NCI-H2171 (cell line): ENCODE measurements at places on chromosomes 5 and 9.

DNA sequence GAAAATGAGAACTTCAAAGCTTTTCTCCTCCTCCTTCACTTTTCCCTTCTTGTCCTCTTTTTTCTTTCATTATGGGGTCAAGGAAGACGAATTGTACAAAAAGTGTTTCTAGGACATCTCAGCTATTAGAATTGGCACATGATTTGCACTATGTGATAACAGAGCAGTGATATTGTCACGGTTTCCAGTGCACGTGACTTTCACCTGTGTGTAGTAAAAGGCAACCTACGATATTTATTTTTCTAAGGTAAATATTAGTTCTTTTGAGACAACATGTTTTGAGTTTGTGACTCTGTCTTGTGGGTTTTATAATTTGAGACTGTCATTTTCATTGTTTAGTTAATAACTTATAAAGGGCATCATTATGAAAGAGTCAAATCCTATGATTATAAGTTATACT, 213.1 kb downstream of the PSAT1 start:
- DNase-seq = no peak

- DNase-seq = no peak
Observed at GRCh38 chr5:138833080-138833479, 42.1 kb downstream of the LRRTM2 start.

- no peak for DNase-seq
Observed at GRCh38 chr9:75385236-75385635, 296.9 kb downstream of the OSTF1 start.

GRCh38 chr5:37640088-37640487, 199.8 kb downstream of the GDNF start:
- no peak for DNase-seq

DNA sequence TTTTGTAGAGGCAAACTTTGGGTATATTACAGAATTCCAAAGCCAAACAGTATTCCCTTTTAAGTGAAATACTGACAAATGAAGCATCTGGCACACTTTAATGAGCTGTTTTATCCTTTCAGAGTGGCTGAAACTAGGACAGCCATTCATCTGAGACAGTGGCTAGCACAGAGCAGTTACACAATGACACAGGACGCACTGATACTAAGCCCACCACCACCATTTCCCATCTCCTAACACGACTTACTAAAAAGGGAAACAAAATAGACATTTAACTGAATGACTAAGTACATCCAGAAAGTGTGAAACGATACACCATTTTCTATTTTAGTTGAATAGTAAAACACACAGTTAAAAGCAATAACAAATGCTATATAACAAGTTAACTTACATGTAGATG, 120.4 kb upstream of the RETREG1 start:
- no peak for DNase-seq

DNA sequence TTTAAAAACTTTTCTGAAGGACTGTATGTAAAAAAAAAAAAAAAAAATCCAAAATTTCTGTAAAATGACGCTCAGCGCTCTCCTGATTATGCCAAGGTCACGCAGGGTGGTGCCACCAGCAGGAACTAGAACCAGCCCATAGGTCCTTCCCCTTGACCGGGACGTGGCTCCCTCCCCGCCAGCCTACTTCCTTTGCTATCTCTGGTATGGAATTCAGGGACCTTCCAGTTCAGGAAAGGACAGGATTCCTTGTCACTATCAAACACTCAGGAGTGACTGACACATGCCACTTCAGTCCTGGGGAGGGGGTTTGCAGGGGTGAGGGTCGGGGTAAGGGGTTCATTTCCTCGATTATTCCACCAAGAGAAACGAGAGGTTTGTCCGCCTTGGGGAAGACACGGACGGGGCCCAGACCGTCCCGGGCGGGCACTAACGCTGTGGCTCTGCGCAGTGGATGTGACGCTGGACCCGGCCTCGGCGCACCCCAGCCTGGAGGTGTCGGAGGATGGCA, 18.8 kb downstream of the BTNL9 start:
- DNase-seq = no peak

DNA sequence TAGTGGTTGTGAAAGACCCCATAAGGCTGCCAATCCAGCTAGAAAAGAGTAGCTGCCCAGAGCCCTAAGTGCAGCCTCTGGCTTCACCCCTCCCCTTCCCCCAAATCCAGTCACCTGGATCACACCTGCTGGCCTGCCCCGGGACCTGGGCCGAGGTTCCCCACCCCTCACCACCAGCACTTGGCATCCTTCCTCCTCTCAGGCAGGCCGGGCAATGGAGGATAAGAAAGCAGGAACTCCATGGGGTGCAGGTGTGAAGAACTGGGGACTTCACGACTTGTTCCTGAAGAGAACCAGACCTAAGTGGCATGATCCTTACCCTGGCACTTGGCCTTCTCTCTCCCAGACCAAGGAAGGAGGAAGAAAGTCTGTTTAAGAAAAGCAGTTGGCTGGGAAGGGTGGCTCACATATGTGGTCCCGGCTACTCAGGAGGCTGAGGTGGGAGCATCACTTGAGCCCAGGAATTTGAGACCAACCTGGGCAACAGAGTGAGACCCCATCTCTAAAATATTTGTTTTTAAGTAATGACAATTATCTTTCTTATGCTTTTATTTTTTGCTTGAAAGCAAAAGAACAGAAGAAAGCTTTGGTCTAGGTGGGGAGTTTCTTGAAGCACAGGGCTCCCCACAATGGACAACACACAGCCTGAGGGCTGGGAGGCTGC, 131.1 kb downstream of the PAX5 start:
- no peak for DNase-seq

GRCh38 chr5:59034498-59035186, 451.8 kb downstream of the RAB3C start:
- DNase-seq = no peak

GRCh38 chr5:61651195-61651594, 319.1 kb downstream of the ZSWIM6 start:
- no peak for DNase-seq

DNA sequence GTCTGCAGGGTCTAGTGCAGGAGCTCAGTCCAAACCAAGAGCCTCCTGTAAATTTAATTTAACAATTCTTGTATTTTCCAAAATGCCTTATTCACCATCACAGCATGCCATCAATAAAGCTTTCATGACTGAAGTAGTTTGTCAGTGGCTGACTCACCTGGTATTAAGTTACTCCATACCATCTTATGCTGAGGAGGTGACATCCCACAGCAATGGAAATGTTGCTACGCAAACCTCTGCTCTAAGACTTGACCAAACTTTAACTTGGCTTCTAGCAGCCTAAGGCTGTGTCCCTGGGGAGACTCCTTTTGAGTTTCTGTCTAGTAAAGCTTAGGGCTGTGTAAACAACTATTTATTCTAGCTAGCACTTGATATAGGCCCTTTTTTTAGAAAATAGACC, 1231.3 kb upstream of the CDH18 start:
- DNase-seq = no peak

- DNase-seq = no peak
Observed at GRCh38 chr9:20022410-20022809, 233.6 kb upstream of the SLC24A2 start.

DNA sequence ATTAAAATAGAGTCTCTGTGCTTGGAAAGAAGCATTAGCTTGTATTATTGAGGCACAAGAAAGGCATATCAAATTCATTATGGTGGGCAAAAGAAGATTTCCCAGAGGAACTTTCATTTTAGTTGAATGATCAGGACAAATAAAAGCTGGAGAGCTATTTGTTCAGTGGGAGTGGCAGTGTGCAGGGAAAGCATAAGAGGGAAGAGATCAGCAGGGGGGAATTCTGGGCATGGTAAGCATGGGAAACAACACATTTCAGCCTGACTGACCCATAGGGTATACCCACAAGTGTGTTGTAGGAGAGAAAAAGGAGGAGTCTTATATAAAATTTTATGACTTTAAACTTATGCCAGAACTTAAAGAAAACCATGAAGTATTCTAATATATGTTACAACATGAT, 167.7 kb upstream of the RASA1 start:
- no peak for DNase-seq

DNA sequence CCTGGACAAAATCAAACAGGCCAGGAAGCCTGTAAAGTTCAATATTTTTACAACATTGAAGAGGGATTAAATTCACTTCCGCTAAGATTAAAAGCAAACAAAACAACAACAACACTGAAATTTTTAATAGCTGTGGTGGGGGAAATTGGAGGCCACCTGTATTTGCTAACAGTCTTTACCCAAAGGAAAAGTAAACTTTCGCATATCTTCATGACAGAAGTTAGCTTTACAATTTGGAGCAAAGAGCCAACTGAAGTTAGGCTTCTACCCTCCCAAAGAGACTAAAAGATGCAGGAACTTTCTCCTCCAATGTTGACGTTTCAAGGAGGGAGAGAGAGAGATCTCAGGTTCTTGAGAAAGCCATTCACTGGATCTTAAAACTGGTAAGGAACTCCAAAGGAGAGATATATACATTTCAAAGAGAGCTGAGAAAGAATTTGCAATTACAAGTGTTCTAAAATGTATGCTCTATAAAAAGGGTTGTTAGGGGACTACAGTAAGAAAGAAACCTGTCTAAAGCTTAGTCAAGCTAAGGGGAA, 349.2 kb upstream of the CDH9 start:
- no peak for DNase-seq

- no peak for DNase-seq
Observed at GRCh38 chr5:181044662-181045305, 4.7 kb downstream of the BTNL9 start.

DNA sequence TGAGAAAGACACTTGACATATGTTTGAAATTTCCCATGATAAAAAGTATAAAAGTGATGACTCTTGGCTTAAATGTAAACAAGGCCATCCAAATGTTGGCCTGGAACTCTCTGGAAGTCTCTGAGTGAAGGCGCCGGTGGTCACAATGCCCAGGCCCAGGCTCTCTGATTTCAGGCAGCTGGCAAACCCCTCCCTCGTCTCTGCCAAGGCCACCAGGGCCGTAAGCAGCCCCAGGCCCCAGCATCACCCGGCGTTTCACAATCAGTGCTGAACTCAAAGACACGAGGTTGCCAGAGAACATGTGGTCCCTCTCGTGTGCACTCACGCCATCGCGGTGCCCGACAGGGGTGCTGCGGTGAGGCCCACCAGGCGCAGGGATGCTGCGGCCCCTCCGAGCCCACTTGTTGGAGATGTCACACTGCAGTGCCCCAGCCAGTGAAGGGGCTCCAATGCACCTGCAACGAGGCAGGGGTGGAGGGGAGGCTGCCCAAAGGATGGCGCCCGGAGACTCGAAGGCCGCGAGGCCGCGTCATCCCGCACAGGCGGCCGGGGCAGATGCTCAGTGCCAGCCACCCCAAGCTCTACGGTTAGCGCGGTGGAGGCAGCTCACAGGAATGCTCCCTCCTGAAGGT, 15.0 kb downstream of the LPCAT1 start:
- no peak for DNase-seq

DNA sequence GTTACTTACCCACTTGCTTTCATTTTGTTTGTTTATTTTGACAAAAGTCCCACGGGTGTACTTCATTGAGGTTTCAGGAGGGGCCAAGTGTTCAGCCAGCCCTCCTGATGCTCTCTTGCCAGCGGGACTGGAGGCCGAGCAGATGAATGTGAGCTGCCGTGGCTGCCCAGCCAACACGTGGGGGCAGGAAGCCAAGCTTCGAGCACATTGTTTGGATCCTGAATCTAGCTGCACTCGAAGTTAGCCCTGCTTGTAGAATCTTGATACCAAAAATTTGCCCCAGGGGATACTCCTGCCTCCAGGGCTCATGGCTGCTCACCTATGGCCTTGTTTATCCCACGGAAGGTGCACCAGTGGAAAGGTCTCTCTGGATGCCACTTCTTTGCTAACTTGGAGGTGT, 49.3 kb downstream of the RASGEF1C start:
- DNase-seq = no peak

GRCh38 chr5:81631124-81631523, 119.8 kb downstream of the SSBP2 start:
- no peak for DNase-seq

GRCh38 chr5:116814626-116815385, 240.2 kb upstream of the SEMA6A start:
- no peak for DNase-seq

- no peak for DNase-seq
Observed at GRCh38 chr5:157342822-157343402, 77.0 kb downstream of the CYFIP2 start.

- no peak for DNase-seq
Observed at GRCh38 chr5:92181656-92182055, 798.5 kb upstream of the ARRDC3 start.

DNA sequence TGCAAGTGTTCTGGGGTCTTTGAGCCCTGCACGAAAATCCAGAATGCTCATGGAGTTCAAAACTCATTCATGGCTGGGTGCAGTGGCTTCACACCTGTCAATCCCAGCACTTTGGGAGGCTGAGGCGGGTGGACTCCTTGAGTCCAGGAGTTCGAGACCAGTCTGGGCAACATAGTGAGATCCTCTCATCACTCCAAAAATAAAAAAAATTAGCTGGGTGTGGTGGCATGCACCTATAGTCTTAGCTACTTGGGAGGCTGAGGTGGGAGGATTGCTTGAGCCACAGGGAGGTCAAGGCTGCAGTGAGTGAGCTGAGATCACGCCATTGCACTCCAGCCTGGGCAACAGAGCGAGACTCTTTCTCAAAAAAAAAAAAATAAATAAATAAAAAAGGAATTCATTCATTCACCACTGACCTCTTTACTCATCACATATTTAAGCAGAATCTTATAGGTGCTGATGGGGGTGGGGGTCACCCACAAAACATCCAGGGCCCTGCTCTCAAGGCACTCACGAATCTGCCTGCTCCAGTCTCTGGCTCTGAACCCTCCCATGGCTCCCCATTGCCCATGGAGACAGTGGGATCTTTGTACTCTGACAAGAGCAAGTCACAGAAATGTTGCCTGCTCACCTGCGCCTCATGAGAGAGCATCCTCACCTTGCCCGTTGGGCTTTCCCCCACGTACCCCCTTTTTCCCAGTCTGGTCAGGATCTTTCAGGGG, 76.7 kb upstream of the IER5L start:
- no peak for DNase-seq

- no peak for DNase-seq
Observed at GRCh38 chr5:33059081-33059480, 348.0 kb downstream of the NPR3 start.

- DNase-seq = no peak
Observed at GRCh38 chr5:8241558-8241957, 372.6 kb downstream of the MTRR start.

- DNase-seq = no peak
Observed at GRCh38 chr9:69107771-69108170, 66.3 kb upstream of the TJP2 start.

GRCh38 chr9:75889577-75889976, 896 bp upstream of the PCSK5 start:
- DNase-seq = no peak

- DNase-seq = peak; percentile 35
Observed at GRCh38 chr5:170216257-170216864, 16.4 kb upstream of the C5orf58 start.

- DNase-seq = no peak
Observed at GRCh38 chr5:15702102-15702501, 202.1 kb downstream of the FBXL7 start.
